ENCODE measurements at places on chromosomes 5 and 9.

DNA sequence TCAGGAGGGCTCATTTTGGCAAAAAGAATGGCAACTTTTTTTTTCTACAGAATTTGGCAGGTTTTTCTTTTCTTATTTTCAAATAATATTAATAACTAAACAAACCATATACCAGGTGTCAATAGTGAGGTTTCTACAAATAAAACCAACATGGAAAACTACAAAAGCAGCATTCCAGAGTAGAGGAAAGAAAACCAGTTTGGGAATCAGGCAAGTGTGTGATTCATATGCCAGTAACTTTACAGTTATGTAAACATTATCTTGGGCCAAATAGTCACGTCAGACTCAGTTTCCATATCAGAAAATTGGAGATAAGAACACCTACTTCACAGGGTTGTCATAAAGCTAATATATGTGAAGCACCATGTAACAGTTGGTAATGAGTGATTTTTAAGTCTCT lies 51.7 kb downstream of the FBXW11 start:
- DNase-seq: no peak

DNA sequence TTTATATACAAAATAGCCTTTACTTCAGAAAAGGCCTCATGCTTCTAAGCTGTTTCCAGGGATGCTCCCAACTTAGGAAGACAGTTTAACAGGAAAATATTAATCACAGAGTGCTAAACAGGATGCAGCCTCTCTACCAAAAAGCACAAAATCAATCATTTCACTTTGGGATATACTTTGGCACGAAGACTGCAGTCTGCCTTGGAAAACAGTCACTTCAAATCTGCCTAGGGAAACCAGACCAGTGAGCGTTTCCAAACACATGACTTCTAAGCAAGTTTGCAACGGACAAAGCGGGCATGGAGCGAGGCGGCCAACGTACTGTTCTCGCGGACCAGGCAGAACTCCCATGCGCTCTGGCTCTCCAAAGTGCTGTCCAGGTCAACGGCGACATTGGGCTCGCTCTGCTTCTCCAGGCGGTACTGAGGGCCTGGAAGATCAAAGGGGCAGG lies 201.0 kb downstream of the MAPKAP1 start:
- DNase-seq: no peak

- DNase-seq: no peak
Observed at GRCh38 chr5:163105456-163105855, 331.9 kb upstream of the CCNG1 start.

GRCh38 chr5:96288166-96288844 lies 144.7 kb downstream of the PCSK1 start:
- DNase-seq: no peak

DNA sequence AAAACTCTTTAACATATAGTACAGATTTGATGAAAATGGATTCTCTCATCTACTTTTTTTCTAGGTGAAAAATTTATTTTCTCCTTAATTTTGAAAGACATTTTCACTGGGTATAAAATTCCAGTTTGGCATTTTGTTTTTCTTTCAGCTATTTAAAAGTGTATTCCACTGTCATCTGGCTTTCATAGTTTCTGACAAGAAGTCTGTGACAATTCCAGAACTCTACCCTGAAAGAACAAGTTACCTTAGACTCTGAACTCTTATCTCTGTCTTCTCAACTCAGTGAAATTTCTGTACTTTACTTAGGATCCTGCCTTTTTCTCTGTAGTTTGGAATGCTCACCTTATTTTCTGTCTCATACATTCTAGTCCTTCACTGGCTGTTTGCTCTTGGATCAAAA lies 161.7 kb downstream of the RANBP17 start:
- no peak for DNase-seq

DNA sequence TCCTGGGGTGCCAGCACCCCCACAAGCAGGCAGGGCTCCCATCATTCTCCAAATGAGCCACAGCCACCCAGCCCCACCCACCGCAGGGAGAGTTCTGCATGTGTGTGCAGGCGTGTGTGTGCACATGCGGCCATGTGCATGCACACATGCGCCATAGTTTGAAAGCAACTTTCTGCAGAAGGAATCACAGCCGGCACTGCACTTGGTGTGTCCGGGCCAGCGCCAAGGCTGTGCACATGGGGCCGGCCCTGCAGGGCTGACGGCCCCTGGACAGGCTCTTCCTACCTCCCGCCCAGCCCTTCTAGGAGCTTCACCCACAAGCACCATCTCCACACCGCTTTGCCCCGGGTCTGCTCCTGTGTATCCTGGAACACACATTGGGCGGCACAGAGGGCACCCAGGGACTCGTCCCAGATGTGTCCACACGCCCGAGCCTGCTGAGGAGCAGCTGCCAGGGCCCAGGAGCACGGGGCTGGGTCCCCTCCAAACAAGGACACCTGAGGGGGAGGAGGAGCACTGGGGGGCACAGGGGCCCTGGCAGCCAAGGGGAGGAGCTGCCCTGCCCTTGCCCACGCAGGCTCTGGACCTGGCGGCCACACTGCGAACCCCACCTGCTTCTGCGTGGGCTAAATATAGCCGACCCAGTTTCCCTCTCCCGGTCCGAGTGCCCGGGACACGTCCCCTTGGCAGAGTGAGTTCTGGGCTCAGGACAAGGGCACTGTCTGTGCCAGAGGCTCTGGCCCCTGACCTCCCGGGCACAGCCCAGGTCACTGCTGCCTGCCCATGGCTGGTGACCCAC lies 19.1 kb downstream of the TPPP start:
- no peak for DNase-seq

- no peak for DNase-seq
Observed at GRCh38 chr5:157528036-157528632, 47.4 kb downstream of the ADAM19 start.

- DNase-seq: no peak
Observed at GRCh38 chr5:155575861-155576260, 562.3 kb downstream of the KIF4B start.

- DNase-seq: no peak
Observed at GRCh38 chr5:141760193-141760592, 78.2 kb upstream of the ARAP3 start.

DNA sequence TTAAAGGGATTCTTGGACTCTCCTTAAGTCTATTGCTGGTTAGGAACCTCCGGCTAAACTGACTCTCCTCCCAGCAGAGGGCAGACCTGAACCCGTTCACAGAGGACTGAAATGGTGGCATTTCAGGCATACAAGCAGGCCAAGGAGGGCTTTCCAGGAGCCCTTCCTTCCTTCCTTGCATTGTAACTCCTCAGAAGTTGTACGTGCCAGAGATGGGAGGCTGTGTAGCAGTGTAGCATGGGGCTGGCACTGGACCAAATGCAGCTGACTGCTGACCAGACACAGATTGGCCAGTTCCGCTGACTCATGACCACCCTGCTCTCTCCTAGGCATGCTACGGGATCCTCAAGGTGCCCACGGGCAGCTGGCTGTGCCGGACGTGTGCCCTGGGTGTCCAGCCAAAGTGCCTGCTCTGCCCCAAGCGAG lies 36.4 kb downstream of the JADE2 start:
- no peak for DNase-seq

DNA sequence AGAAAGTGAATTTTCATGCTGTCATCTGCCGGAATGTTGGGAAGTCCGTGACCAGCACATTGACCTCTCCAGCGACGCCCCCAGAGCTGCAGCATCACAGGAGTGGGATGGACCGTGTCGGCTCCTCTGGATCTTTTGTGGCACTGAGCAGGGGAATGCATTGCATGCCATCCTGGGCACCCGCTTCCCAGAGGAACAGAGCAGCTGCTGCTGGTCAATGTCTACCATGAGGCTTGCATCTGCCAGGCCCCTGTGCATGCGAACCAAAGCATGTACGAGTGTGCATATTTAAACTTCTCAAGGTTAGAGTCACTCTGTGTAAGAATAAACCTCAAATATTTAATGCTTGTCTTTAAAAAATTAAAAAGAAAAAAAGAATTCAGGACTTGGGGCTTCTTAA lies 414.8 kb downstream of the GADD45G start:
- no peak for DNase-seq

GRCh38 chr5:94276751-94277150 lies 341.7 kb downstream of the KIAA0825 start:
- DNase-seq: no peak

DNA sequence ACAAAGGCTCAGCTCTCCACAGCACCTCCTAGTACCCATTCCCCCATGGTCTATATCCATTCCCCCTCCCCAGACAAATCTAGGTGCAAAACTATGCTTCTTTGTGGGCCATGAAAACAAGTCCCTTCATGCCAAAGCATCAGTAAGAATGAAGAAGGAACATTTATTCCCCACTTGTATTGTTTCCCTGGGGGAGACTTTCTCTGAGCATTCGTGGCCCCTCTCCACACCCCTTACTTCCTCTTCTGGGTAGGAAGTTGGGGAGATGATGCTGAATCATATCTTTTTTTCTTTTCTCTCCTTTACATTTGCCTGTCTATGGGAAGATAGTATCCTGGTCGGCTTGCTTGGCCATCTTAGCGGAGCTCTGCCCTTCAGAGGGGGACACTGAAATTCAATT lies 246.8 kb downstream of the NSG2 start:
- no peak for DNase-seq

- no peak for DNase-seq
Observed at GRCh38 chr5:145718956-145719355, 116.2 kb downstream of the PRELID2 start.

DNA sequence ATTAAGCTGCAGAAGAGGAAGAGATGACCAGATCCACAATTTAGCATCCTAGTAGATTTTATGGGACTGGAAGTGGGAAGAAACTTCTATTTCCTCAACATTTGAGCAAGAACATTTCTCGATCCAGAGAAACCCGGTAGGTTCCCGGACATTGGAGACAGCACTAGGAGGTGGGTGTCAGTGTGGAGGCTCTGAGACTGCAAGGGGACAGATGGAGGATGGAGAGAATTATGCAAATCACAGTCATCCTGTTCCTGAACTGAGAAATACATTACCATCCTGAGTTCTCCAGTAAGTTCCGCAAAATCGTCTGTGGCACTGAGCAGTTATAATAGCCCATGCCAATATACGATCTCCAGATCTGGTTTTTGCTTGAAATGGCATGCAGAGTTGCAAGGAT lies 25.6 kb downstream of the GLDC start:
- DNase-seq: no peak

- no peak for DNase-seq
Observed at GRCh38 chr9:109190151-109190550, 23.1 kb upstream of the FRRS1L start.

GRCh38 chr5:103428411-103428871 lies 134.1 kb downstream of the NUDT12 start:
- DNase-seq: no peak

DNA sequence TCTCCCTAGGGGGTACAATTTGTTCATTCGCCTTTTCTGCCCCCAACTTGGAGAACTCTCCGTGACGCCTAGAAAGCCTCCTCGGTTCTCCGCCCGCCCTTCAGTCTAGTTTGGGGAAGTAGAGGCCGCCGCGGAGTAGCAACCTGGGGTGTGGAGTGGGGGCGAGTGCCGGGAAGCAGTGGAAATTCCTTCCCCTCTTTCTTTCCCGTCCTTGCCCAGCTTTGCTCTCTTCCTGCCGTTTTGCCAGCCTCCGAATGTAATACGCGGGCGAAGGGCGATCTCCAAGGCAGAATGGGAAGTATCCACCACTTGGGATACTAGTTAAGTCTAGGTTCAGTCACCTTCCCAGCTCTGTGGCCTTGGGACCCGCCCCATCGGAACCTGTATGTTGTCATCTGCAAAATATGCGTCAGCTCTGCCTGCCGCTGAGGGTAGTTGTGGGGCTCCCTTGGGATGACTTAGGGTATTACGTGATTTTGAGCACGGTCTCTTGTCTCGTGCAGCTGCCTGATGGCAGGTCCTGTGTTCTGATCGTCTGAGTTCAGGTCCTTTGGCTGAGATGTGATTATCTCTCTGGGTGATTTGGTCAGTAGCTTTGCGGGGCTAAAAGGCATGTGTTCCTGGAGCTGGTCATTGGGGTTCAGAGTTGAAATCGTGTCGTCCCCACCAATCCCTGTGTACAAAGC lies 724 bp downstream of the PAM start:
- DNase-seq: no peak

DNA sequence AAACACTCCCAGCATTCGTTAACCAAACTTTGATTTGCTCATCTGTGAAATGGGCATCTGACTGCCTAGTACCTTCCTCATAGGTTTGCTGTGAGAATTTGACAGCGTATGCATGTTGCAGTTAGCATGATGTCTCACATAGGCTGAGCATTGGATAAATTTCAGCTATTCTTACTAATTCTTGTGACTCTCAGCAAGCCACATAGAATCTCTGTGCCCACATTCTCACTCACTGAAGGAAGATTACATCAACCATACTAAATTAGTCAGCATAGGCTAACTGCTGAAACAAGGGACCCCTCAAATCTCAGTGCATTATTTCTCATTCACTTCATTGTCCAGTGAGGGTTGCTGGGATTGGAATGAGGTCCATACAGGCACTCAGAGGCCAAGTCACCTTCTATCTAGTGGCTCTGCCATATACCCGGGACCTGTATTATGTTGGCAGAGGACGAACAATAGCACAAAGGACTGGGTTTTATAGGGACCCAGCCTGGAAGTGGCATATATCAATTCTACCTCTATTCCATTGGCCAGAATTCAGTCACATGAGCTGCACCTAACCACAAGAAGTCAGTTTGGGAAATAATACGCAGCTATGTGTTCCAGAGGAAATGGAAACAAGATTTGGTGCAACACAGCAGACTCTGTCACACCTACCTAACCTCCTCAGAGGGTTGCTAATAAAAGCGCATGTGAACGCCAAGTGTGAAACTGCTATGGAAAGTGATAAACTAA lies 4.2 kb upstream of the PTGER4 start:
- no peak for DNase-seq

DNA sequence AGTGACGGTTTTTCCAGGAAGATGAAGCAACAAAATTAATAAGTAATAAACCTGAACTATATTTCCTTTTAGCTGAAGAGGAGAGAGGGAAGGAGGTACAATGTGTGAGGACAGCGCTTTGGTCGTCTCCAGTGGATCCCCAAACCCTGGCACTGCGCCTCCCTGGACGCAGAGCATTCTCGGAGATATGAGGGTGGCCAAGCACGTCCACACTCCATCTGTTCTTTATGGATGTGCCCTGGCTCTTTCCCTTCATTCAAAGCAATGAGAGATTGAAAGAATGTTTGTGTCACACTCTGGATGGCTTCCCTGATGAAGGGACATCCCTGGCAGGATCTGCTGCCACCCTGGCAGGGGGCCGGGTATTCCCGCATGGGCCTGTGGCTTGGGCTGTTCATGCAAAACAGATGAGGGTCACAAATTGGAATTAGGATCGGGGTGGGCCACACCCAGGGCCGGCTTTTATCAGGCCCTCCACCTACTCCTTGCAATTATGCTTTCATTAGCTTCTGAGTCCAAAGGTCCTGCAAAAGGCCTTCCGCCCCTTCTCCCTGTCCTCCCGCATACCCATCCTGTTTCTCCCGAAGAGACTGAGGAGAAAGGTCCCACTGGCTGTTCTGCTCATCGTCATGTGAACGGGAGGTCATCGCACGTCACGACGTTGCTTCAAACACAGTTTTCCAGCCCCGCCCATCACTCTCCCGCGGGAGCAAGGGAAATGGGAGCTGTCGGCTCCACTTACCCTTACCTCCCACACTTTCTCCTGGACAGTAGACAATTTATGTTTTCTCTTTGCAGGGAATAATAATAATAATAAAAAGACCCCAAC lies 286.1 kb upstream of the IRX4 start:
- DNase-seq: no peak

Measured in GM18507 (cell line).